ENCODE measurements at places on chromosomes 2 and 18.

- DNase-seq = no peak
These were observed 99.4 kb downstream of the SLC39A10 start for GRCh38 chr2:195756218-195756942.

DNA sequence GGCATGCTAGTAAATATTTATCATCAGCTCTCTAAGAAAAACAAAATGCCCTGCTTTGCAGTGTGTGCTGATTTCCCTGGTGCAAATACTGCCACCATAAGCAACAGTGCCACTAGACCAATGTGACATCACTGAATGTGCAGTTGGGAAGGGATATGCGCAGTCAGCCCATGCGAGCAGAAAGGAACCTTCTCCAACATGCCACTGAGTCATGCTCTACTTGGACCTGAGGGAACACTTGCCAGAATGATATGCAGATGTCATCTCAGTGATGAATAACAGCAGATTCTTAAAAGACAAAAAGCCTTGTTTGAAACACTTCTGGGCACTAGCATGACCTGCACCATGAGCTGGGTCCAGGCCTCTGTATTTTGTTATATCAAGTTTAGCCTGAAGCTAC is 55.3 kb upstream of the REL start:
- DNase-seq = no peak

DNA sequence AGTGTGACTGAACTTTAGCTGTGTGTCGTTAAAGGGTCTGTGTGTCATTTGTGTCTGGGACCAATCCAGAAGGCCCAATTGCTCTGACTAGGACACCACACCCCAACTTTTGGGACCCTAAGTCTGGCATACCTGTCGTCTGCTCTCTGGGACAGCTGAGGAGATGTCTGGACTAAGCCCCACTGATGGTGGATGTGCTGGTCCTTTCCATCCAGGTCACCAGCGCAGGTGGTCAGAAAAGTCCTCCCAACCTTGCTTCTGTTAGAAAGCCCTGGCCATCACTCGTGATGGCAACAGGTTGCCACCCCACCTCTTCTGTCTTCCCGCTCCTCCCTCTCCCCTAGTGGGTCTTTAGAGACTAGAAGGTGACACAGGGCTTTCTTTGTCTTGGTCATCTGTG is 37.6 kb upstream of the TWIST2 start:
- no peak for DNase-seq

- DNase-seq = no peak
These were observed 197.4 kb upstream of the HDAC4 start for GRCh38 chr2:239598011-239598731.

- DNase-seq = no peak
These were observed 3.4 kb downstream of the SP9 start for GRCh38 chr2:174338147-174338605.

- DNase-seq = no peak
These were observed 1.1 kb downstream of the NAT8 start for GRCh38 chr2:73640946-73641766.

- peak; percentile 80 for DNase-seq
These were observed 1.3 kb upstream of the DPYSL5 start for GRCh38 chr2:26846334-26847306.

- DNase-seq = peak; percentile 40
These were observed 16.7 kb upstream of the STAT1 start for GRCh38 chr2:191030521-191031154.

DNA sequence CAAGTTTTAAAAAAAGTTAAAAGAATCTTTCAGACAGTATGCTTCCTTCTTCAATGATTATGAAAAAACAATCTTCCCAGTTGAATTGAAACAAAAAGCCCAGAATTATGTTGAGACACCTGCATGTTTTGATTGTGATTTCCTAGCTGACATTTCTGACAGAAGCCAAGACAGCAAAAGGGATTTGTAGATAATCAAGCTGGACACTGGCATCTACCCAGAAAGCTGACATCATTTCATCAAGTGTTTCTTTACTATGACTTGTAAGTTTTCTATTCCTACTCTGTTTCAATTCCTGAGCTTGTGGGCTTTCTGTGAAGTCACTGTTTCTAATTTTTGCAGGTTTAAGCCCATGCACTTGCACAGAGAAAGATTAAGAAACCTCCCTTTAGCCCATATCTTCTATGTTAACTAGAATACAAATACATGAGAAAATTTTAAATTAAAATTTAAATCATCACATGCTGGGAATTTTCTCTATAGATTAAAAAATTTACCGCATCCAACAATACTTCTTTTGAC is 82.9 kb upstream of the CCDC85A start:
- no peak for DNase-seq

DNA sequence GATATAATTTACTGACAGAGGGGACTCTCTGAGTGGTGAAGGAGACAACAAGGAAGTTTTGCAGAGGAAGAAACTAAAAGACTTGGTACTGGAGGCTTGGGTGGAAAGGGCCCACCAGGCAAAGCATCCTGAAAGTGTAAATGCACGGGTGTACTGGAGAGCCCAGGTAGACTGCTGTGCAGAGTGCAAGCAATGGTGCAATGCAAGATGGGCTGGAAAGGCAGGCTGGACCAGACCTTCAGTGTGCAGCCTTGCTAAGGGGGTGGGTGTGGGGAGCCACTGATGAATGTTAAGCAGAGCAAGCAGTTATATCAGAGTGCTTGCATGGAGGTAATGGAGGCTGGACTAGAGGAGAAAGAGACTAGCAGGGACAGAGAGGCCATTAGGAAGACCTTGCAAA is 10.7 kb downstream of the C2orf74 start:
- no peak for DNase-seq
